ENCODE measurements at places on chromosomes 16 and 17.

GRCh38 chr16:51103590-51103989 lies 47.5 kb downstream of the SALL1 start:
- no peak for DNase-seq

DNA sequence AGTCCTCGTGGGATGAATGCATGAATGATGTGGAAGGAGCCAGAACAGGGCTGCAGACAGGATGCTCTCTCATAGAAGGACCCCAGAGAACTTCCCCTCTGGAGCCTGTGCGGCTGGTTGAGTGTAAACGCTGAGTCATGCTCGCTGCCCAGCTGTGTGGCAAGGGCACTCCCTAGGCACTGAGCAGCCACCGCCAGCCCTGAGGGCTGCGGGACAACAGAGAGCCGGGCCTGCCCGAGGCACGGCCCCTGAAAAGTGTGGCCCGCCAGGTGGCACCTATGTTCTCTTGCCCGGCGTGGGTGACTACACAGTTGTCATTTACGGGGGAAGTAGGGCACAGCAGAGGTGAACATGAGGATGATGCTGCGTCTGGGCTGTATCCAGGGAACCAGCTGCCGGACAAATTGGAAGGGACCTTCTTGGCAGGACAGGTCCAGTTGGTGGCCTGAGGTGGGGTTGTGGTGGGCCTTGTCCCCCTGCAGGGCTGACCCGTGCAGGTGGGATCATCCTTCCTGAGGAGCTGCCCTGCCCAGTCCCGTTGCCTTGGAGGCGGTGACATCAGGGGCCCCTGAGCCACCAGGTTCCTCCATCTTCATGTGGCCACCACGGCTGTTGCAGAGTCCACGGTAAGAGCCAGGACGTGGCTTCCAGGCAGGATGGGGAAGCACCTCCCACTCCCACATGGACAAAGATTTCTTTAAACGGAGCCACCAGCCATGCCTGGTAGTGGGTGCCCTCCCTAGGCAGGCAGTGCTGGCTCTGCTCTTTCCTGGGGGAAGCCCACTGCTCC lies 94.8 kb upstream of the CBX4 start:
- no peak for DNase-seq

GRCh38 chr17:67436233-67436632 lies 59.2 kb downstream of the PITPNC1 start:
- DNase-seq: no peak

DNA sequence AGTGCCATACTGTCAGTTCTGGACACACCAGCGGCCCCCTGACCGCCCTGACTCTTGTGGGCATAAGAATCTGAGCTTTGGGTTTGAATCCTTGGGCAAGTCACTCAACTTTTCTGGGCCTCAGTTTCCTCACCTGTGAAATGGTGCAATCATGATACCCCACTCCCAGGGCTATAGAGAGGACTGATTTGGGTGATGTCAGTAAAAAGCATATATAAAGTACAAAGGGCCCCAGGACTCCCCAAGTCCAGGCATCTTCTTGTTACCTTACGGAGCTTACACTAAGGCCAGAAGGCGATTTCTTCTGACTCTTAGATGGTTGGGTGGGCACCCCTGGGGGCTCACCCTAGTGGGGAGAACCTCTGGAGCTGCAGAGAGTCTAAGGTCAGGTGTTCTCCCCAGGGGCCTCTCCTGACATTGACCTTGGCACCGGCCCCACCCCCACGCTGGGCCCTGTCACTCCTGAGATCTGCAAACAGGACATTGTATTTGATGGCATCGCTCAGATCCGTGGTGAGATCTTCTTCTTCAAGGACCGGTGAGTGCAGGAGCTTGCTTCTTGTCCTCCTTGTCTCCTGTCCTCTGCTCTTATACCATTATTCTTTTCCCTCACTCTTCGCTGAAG lies 13.9 kb downstream of the MMP2 start:
- DNase-seq: no peak

DNA sequence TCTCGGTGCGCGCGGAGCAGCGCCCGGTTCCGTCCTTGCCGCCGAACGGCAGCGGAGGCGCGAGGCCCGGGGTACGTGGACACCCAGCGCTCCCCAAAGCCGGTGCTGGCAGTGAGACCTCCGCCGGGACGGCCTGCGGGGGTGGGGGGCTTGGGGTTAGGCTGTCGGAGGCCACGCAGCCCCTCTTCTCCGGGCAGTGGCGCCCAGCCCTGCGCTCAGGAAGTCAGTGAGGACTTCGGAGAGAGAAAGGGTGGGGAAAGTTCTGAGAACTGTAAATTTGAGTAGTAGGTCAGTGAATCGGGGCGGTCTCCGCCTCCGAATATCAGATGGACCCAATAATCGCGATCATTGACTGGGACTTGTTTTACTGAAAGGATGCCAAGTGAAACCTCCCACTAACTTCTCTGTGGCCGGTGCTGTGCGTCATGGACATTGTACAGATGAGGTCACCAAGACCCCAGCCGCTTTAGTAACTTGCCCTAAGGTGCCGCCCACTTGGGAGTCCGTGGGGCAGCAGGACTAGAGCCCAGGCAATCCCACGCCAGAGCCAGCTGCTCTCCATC lies 468 bp downstream of the IL4R start:
- peak; percentile 58 for DNase-seq

DNA sequence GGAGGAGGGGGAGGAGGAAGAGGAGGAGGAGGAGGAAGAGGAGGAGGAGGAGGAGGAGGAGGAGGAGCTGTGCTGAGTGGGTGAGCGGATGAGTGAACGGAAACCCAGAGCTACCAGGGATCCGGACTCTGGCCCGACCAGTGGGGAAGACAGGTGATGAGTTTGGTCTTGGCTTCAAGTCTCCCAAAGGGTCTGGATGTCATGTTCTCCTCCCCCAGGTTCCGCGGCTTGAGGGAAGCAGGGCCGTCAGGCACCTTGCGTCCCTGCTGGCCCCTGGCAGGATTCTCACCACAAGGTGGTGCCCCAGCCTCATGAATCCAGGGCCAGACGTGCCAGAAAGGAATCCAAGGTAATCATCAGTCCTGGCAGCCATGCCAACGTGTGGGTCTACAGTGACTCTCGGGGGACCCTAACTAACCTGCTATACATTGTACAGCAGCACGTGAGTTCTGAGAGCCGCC lies 13.5 kb upstream of the ABAT start:
- DNase-seq: peak; percentile 34

DNA sequence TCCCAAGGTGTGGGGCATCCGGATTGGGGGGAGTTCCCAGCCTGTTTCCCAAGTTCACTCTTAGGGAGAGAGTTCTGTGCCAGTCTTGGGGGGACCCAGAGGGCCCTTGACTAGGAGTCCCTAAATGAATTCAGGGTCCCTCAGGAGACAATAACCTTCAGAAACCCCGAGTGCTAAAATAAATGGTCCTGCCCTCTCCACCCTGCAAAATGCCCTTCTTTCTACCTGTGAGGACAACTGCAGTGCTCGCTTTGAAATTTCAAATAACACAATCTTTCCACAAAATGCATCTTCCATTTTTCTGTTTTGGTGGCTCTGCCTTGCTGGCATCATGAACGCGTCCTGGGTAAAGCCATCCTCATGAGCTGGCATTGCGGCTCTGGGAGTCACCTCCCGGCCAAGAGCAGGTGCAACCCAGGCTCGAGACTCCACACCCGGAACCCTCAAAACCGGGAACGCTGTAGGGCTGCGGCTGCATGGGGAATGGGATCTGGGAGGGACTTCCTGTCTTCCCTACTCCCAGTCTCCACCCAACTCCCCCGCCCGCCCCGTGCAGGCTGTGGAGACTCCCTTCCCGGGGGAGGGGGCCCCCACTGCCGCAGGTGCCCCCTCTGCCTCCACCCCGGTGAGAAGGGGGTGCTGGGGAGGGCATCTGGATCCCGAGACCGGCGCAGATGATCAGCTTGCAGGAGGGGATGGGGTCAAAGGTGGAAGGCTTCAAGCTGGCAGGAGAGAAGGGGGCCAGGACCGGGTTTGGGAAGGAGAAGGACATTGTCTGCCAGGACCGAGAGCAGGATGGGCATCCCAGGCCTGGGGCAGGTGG lies at the start of gene ZNF205:
Gene ZNF205, plus strand, starts transcription at position 529 of the 823 bp plus-strand sequence. CDS start 845 bp downstream, outside the sequence.
- no peak for DNase-seq

DNA sequence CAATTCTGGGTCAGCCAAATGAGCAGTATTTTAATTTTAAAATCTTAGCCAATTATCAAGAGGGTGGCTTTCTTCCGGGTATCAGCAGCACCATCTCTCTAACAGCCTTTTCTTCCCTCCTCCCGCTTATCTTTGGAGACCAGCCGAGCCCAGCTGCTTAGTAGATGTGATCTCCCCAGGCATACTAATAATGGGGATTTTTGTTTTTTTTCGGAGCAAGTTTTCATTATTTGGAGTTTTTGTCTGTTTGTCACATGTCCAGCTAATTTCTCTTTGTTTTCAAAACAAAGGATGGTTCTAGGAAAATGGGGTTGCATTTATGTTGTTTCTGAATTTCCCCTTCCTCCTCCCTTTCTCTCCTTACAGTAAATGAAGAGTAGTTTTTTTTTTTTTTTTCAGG lies 170.5 kb upstream of the MPHOSPH6 start:
- DNase-seq: no peak

All from stimulated activated CD4-positive, alpha-beta T cell treated with anti-CD3 and anti-CD28 coated beads, Interleukin-2, amount 100 ng/mL, for 48 hours (primary cell).